ENCODE measurements at places on chromosomes 3 and 15.

- DNase-seq: no peak
These were observed 108.4 kb downstream of the ADAMTSL3 start for GRCh38 chr15:83762367-83762766.

DNA sequence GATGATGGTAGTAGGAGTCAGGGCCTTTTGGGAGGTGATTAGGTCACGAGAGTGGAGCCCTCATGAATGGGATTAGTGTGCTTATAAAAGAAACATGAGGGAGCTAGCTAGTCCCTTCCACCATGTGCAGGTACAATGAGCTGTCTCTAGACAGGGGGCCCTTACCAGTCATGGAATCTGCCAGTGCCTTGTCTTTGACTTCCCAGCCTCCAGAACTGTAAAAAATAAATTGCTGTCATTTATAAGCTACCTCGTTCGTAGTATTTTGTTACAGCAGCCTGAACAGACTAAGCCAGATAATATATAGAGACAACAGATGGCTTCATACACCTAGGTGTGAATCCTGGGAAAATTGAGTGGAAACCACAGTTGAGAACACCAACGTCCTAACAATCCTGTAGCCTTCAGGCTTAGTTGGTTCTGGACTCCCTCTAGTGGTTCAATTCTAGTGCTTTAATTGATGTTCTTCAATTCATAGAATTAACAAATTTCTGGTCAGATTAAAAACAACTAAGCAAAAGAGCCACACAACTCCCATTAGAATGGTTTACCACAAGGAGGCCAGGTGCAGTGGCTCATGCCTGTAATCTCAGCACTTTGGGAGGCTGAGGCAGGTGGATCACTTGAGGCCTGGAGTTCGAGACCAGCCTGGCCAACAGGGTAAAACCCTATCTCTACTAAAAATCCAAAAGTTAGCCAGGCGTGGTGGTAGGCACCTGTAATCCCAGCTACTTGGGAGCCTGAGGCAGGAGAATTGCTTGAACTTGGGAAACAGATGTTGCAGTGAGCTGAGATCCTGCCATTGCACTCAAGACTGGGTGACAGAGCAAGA, 21.3 kb upstream of the GATM start:
- peak; percentile 60 for DNase-seq

GRCh38 chr15:87263871-87264270, 992.7 kb downstream of the NTRK3 start:
- DNase-seq: no peak

DNA sequence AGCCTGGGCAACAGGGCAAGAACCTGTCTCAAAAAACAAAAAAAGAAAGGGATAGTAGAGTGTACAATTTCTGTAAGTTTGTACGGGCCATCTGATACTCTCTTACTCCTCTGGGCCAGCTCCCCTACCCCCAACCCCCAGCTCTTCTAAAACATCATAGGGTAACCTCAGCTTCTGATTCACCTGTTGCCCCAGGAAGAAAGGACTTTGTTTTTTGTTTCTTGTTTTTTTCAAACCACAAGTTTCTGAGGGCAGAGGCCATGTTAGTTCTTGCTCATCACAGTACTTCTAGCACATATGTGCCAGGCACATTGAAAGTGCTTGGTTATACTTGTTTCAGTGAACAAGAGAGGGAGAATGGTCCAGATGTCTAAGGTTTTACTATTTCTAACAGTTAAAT, 20.2 kb downstream of the ATOSA start:
- no peak for DNase-seq

GRCh38 chr3:149197669-149198068, 24.0 kb downstream of the CP start:
- no peak for DNase-seq

DNA sequence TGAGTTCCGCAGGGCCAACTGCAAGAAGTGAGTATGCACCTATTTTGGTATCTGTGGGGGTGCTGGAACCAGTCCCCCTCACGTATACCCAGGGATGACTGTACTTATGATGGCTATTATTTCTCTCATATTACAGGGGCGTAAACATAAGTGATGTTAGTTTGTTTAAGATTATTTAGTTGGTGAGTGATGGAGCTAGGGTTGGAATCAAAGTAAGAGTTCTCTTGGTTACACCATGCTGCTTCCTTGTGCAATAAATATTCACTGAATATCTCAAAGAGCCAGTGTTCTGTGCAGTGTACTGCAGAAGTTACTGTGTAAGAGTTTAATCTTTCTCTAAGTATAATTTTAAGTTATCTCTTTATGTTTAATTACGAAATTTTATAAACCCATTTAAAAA, 12.8 kb upstream of the UTS2B start:
- DNase-seq: no peak

GRCh38 chr3:67232642-67233041, 234.5 kb downstream of the KBTBD8 start:
- DNase-seq: no peak

GRCh38 chr3:190385731-190386688, 2.0 kb upstream of the CLDN16 start:
- DNase-seq: no peak

GRCh38 chr3:186187401-186188275, 78.7 kb upstream of the ETV5 start:
- DNase-seq: no peak

DNA sequence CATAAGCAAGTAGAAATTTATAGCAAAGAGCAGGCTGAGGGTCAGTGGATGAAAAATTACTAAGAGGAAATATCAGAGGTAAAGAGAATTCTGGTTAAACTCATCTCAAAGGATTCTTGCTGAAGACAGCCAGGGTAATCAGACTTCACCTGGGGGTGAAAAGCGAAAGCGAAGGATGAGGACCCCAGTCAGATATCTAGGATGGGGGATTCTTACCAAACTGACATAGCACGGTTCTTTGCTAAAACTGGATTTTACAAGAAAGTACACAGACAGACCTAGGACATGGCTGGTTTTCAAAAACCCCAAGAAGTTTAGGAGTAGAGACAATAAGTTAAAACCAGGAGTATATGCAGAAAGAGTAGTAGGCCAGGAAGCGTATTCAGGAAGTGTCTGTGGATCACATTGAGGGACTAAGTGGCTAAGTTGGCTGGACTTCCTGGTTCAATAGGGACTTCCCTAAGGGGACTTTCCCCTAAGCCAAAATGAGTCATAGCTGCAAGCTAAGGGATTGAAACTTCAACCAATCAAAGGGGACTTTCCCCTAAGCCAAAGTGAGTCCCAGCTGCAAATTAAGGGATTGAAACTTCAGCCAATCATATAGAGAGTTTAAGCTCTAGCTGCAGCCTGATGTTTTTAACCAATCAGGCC, 2.4 kb upstream of the CFAP91 start:
- no peak for DNase-seq

Data from NCI-H526 treated with DMSO at 0.1 percent for 48 hours (cell line).